ENCODE measurements at places on chromosomes 12 and 14. TPM values are rescaled to one million over a fixed set of nuclear protein-coding genes. Genes with fewer than 3 reads are reported as not detected.

PTPN6 gene
- total RNA-seq = 1.1 TPM

DEPDC4 gene
- 4.1 TPM for total RNA-seq

DNA sequence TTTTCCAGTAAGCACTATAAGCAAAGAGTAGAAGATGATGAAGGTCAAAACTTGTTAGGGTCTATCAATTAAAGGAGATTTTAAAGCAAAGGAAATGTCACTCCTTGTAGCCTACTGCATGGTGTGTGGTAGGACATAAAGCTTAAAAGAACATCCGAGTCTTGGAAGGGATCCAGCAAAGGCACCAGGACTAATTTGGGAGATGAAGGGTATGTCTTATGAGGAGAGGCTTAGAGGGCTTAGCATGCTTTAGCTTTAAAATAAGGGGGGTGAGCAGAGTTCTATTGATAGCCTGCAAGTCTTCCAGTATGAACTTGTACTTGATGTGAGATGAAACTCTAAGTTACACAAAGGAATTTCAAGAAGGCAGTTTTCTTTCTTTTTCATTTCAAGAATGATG is 11.8 kb upstream of the MYBPC1 start:
- DNase-seq = no peak
- no peak overlapping the region for H3K4me3 ChIP-seq
- no peaks in the 10 kb centered on the region for H3K27me3 ChIP-seq
- H3K36me3 ChIP-seq = no peaks in the 10 kb centered on the region

- no peak for DNase-seq
- H3K4me1 ChIP-seq = no peaks in the 10 kb centered on the region
- no peaks in the 10 kb centered on the region for H3K27me3 ChIP-seq
- no peaks in the 10 kb centered on the region for H3K36me3 ChIP-seq
- H3K4me3 ChIP-seq = no peak overlapping the region
Observed at GRCh38 chr12:86331012-86331411, 74.8 kb upstream of the MGAT4C start.

GRCh38 chr14:106506881-106507305 is 980.5 kb downstream of the TMEM121 start:
- no peaks in the 10 kb centered on the region for H3K27me3 ChIP-seq
- H3K27ac ChIP-seq = no peak overlapping the region
- peaks cover 15% of the 10 kb centered on the region for H3K36me3 ChIP-seq
- H3K4me3 ChIP-seq = no peak overlapping the region
- no peaks in the 10 kb centered on the region for H3K4me1 ChIP-seq
- no peak for DNase-seq
